ENCODE measurements at places on chromosomes 4 and X.
A peak's percentile ranks its signal among the peaks of the same experiment; 100 is the strongest.

GRCh38 chrX:110182865-110183264, 135.0 kb downstream of the AMMECR1 start:
- DNase-seq: no peak

DNA sequence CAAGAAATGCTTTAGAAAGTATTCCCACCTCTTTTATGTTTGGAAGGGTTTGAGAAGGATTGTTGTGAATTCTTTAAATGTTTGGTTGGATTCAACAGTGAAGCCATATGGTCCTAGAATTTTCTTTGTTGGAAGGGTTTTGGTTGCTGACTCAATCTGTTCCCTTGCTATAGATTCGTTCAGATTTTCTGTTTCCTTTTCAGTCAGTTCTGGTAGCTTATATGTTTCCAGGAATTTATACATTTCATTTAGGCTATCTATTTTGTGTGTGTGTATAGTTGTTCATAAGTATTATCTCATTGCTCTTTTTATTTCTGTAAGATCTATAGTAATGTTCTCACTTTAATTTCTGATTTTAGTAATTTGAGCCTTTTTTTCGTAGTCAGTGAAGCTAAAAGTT, 114.4 kb downstream of the MSN start:
- DNase-seq: no peak

DNA sequence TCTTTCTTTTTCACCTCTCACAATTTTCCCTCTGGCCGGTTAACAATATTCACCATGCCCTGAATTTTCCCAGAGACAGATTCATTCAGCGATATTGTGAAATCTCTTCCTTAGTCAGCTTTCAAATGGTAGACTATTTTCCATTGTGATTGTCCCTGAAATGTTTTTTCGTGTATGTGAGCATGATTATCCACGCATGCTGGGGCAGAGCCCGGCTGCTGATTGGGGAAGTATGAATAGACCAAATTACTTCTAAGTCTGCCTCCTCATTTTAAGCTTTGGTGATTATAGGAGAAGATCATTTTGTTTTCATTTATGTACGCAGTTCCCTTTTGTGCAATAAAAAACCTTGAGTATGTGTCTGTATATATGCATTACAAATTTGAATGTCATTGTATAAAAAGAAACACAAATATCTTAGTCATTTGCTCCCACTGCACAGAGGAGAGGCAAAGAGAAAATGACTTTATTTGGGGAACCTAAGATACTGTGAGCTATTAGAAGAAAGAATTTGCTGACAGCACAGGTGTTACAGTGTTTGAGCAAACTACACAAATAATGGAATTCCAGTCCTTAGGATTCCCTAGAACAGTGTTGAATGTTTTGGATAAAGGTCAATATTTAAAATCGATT, 11.3 kb downstream of the DTHD1 start:
- no peak for DNase-seq

- DNase-seq: no peak
Measured at GRCh38 chr4:138805736-138806135, 209.8 kb upstream of the NOCT start.

DNA sequence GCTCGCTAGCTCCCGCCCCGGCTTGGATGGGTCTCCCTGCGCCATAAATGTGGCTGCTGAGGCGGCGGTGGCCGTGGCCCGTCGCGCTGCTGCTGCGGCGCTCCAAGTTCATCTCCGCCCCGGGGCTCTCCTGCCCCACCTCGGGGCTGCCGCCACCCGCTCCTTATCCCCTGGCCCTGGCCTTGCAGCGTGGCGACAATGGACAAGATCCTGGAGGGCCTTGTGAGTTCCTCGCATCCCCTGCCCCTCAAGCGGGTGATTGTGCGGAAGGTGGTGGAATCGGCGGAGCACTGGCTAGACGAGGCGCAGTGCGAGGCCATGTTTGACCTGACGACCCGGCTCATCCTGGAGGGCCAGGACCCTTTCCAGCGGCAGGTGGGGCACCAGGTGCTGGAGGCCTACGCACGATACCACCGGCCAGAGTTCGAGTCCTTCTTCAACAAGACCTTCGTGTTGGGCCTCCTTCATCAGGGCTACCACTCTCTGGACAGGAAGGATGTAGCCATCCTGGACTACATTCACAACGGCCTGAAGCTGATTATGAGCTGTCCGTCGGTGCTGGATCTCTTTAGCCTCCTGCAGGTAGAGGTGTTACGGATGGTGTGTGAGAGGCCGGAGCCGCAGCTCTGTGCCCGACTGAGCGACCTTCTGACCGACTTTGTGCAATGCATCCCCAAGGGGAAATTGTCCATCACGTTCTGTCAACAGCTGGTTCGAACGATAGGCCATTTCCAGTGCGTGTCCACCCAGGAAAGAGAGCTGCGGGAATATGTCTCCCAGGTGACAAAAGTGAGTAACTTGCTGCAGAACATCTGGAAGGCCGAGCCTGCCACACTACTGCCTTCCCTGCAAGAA, 763 bp downstream of the USP38 start:
- peak; percentile 7 for DNase-seq

GRCh38 chrX:155068165-155068564, 2.8 kb downstream of the CMC4 start:
- no peak for DNase-seq

DNA sequence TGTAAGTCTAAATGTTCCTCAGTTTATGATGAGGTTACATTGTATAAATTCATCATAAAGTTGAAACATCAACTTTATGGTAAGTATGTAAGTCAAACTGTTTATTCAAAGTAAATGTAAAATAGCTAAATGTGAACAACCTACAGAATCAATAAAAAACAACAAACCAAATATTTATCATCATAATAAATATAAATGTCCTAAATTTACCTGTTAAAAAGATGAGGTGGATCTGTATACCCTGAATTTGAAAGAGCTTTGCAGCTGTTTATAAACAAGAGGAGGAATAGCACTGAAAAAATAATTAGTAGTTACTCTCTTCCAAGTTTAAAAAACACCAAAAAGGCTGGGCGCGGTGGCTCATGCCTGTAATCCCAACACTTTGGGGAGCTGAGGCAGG, 13.7 kb downstream of the ABHD18 start:
- no peak for DNase-seq

GRCh38 chr4:37438564-37439279, 194.2 kb downstream of the NWD2 start:
- DNase-seq: no peak
